ENCODE measurements at places on chromosomes 7 and 10.
A peak's percentile ranks its signal among the peaks of the same experiment; 100 is the strongest.

GRCh38 chr10:24850727-24851296, 101.6 kb downstream of the PRTFDC1 start:
- no peak for DNase-seq

DNA sequence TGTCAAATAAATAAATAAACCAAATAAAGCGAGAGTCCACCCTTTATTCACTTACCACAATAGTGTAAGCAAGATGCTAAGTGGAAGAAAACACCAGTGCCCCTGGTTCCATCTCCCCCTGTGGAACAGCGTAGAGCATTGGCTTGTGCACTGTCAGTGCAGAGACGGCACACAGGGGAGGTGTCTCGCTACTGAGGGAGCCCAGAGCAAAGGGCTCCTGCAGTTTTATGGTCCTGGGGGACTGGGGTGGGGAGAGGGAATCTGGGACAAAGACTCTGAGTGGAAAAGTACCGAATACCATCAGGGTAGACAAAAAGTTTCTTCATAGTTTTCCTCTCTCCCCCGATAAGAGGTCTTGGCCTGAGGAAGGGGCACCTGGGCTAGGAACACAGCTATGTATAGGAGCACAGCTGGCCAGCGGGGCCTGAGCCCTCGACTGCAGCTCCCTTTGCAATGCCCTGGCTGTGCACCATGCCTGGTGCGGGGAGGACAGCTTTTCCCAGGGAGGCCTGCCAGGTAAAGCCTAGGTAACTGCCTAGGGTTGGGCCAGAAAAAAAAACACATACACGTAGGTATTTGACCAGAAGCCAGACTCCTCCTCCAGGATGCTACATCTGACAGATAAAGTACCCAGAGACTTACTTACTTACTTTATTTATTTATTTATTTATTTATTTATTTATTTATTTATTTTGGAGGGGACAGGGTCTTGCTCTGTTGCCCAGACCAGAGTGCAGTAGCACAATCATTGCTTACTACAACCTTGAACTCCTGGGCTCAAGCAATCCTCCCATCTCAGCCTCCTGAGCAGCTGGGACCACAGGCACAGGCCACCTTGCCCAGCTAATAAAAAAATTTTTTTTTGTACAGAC, 88.8 kb upstream of the KIF5B start:
- no peak for DNase-seq

DNA sequence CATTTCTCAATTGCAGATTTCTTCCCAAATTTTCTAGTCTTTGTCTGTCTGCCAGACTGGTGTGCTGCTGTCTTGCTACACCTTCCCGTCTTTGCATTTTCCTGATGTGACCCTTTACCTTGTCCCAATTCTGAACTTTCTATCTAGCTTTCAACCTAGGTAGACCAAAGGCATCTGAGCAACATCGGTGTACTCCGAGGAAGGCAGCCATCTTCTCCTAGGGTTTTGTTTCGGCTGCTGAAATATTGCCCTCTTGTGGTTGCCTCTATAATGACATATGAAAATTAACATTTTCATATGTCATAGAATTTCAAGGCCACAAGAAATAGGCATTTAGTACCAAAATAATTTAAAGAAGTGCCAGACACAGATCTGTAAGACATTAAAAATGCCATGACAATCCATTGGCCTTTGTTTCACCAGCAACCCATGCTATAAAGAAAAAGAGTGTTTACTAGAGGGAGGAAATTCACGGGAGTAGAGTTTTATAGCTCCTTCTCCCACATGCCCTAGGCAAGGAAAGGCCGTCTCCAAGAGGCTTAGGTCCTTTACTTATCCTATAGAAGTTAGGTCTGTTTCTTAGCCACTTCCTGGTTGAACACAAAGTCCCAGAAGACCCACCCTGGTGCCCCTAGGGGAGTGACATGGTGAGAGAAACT, 23.4 kb downstream of the OR9A2 start:
- DNase-seq = peak; percentile 28

DNA sequence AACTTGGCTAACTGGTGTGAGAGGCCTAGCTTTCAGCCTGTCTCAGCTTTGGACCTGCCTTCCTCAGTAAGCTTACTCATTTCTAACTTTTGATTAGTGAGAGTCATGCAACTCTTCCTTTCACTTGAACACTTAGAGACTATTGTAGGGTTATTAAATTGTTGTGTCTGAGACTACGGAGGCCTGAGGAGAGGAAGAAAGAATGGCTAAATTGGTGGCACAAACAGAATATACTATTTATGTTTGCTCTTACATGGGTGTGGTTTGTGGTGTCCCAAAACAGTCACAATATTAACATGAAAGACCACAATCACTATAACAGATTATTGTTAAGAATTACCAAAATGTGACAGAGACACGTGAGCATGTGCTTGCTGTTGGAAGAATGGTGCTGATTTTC, 82.1 kb downstream of the TRIM24 start:
- no peak for DNase-seq

DNA sequence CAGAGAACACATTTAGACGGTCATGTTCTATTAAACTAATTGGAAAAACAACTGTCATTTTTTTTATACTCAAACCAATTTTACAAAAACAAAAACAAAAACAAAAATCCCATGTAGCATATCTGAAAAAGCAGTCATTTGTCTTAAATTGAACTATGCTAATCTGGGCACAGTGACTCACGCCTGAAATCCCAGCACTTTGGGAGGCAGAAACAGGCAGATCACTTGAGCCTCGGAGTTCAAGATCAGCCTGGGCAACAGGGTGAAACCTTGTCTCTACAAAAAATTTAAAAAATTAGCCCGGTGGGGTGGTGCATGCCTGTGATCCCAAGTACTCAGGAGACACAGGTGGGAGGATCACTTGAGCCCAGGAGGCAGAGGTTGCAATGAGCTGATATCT, 253.4 kb downstream of the DOCK4 start:
- no peak for DNase-seq

DNA sequence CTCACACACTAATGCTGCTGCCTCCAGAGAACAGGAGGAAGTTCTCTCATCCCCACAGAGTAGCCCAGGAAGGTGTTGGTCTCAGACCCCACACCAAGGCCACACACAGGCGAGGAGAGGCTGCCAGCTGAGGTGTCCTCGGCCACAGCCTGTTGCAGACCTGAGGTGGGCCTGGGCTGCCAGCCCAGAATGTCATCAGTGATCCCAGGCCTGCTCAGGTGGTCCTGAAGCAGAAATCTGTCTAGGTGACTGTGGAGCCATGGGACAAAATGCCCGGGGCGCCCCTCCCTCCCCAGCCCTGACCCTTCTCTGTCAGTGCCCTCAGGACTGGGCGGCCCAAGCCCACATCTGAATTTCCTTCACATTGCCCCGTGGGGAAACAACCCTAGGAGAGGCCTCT, 43.5 kb upstream of the LRRC4 start:
- DNase-seq = no peak

DNA sequence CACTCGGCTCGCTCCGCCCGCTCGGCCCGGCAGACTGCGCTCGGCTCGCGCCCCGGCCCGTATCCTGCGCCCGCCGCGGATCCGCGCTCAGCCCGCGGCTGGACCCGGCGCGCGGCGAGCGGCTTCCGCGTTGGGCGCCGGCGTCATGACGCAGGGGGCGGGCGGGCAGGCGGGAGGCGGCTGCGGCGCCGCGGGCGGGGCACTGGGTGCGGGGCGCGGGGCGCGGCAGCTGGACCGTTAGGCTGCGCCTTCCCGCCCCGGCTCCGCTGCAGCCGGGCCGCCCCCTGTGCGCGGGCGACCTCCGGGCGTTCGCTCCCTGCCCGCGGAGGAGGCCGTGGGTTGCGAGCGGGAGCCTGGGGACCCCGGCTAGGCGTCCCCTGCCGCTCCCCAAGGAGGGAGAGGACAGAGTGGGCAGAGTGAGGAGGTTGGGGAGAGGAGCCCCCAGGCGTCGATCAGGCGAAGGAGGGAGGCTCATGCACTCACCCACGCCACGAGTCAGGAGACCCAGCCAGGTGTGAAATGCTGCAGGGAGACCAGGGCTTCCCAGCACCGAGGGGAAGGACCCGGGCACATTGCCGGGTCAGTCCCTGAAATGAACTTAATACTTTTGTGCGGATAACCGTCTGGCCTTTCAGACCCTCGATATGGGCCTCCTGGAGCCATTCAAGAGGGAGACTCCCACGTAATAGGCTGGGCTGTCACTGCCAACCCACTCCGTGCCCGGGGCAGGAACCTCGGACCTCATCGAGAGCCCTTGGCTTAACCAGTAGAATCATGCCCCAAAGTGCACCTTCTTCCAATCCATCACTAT, at the start of gene PIP4K2A:
TSS of gene PIP4K2A (minus strand) at position 100 of the 811 bp plus-strand sequence. CDS start 252 bp downstream, outside the sequence.
- DNase-seq = peak; percentile 75

- no peak for DNase-seq
These were observed 89.7 kb downstream of the DIP2C start for GRCh38 chr10:599767-600166.

DNA sequence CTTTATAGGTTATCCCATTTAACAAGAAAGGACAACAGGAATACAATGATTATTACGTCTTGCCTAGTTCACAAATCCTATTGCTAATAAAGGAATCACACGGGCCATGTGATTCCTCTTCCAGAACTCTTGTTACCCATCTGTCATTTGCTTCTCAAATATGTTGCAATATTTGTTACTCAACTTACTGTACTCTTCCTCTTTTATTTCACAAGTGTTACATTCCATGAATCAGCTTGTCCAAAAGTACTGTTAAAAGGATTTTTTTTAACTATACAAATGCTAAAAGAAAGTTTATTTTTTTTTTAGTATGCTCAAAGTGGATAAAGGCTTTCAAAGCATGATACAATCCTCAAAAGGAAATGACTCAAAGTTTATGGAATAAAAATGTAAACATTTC, 3.9 kb upstream of the CD36 start:
- no peak for DNase-seq
